NCI-H1436 treated with DMSO at 0.1 percent for 48 hours (cell line): ENCODE measurements at places on chromosomes 3 and 15.

DNA sequence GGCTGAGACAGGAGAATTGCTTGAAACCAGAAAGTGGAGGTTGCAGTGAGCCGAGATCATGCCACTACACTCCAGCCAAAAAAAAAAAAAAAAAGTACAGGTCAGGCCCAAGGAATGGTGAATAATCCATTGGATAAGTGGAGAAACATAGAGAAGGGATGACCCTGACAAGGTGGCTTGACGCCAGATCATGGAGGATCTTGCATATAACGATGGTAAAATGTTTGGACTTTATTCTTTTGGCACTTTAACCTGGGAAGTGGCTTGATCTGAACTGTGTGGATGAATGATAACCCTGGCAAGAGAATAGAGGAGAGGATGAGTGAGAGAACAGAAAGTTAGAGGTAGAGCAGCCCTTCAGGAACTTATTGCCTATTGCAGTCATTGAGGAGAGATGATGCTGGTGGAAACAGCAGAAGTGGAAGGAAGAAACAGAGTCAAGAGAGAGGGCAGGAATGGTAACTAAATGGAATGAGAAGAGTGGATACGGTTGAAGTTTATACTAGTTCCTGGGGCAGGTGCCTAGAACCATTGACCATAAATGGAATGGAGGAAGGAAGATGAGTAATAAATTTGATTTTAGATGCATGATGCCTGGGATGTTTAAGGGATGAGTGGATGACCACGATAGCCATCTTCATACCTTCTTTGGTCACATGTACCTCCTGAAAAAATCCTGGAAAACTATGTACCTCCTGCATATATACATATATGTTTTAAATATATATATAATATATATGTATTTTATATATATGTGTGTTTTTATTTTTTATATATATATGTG lies 57.8 kb downstream of the BLM start:
- DNase-seq = no peak

DNA sequence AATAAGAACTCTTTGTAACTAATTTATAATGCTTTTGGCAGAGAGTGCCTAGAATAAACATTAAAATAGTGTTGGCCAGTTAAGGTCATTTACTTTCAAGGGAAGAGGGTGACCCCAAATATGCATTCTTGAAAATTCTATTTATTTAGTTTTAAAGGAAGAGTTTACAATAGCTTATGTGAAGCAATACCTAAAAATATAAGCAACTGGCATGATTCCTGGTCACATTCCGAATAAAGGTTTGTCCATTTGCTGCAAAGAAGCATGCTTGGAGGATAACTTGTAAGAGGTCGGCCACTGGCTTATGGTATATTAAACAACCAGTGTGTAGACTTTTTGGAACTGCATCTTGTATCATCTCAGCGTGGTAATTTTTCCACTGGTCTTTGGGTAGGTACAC lies 10.2 kb downstream of the MITF start:
- no peak for DNase-seq

GRCh38 chr3:58532794-58533220 lies 4.2 kb downstream of the ACOX2 start:
- DNase-seq = no peak

- DNase-seq = no peak
Measured at GRCh38 chr3:64093825-64094712, 70.8 kb upstream of the PSMD6 start.

DNA sequence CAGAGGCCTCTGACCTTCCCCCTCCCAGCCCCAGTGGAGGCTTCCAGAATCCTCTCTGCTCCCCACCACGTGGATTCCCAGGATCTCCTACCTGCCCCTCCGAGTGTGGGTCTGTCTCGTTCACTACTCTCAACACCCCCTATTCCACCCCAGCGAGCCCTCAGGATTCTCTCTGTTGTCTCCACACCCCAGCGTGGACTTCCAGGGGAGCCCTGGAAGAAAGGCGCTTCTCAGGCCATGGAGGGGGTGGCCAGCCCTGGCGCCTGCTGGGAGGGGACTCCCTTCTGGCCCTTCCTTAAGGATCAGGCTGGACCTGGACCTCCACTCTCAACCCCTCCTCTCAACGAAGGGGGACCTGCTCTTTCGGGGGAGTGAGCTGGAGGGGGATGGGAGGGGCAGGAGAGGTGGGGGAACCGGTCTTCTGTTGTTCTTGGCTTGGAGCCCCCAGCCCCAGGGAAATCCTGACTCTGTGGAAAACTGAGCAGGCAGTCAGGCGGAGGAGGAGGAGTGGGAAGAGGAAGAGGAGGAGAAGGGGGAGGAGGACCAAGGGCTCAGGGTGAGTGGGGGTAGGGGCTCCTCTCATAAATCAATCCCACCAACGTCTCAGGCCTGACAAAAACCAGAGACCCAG lies 32.9 kb downstream of the EPHB3 start:
- no peak for DNase-seq

DNA sequence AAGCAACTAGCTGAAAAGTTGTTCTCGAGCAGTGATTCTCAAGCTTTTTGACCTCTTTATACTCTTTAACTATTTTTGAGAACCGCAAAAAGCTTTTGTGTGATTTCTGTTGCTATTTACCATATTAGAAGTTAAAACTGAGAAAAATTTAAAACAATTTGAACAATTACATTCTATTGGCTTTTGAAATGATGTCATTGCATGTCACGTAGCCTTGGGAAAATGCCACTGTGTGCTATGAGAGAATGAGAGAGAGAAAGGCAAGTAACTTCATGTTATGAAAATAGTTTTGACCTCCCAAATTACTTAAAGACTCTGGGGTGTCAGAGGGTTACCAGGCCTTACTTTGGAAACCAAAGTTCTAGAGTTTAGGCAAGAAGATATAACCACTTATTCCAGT lies 8.0 kb downstream of the USP13 start:
- no peak for DNase-seq

DNA sequence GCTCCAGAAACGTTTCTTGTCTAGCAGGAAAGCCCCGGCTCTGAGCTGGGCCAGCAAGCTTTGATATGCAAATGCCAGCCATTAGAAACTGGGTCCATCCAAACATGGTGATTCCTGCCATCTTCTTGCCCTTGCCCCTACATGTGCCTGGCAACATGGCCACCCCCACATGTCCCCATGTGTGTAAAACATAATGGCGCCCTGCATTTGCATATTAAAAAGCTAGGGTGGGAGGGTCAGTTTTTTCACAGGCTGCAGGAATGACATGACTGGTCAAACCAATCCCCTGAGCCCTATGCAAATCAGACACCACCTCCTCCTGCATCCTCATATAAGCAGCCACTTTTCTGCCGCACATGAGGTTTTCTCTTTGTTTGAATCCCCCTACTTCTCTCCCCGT lies 21.2 kb downstream of the GPR156 start:
- no peak for DNase-seq

DNA sequence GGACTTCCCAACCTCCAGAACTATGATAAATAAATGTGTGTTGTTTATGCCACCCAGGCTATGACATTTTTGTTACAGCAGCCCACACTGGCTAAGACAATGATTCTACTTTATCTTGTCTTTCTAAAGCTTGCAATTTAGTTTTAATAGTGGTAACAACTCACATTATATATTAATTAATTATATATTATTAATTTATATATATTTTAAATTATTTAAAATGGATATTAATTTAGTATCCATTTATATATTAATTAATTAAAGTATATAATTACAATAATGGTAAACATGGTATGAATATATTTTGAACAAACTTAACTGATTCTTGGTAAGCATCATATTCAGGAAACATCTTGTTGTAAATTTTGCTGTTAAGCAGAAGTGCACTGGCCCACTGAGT lies 863.9 kb downstream of the MCTP2 start:
- DNase-seq = no peak

DNA sequence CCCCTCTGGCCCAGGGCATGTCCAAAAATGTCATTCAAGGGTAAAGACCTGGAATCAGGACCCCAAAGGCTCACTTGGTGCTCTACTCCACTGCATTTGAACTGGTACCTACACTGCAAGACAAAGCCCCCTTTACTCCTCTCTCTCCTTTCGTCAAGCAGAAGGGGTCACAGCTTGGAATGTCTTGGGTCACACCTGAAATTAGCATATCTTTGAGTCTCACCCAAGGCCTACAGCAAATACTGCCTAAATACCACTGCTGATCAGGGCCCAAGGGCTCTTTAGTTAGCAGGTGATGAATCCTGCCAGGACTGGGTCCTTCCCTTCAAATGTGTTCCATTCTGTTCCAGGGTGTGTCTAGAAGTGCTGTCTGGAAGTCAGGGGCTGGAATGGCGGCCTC lies 320.6 kb downstream of the SV2B start:
- DNase-seq = no peak

DNA sequence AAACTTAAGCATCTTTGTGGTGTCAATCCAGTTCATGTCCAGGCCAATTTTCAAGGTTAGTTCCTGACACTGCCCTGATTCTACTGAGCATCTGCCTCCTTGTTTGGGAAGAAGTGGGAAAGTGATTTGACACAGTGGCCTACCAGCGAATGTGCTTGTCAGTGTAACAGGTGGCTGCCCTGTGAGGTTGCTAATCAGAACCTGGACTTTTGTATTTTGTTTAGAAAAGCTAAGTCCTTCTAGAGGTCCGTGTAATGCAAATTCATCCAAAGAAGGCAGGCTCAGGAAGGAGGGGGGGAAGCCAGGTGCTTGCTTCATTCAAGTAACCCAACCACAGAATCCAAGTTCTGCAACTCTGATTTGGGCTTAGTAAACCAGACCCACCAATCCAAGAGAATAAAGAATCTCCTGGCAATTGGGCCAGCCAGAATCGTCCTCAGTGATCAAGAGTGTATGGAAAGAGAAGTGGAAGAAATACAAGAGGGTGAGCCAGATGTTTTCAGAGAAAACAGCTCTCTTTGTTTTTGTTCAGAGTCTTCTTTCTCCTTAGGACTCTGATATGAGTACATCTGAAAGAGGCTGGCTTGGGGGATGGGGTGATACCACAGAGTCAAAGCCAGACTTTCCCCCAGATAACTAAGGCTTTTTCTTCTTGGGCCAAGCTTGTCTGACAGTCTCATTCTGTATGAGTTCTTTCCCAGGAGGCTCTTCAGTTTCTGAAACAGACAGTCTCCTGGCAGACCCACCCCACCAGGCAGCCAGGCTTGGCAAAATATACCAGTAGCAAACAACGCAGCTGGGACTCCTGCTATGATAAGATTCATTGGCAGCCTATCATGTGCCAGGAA lies 508.9 kb upstream of the TBL1XR1 start:
- DNase-seq = no peak

DNA sequence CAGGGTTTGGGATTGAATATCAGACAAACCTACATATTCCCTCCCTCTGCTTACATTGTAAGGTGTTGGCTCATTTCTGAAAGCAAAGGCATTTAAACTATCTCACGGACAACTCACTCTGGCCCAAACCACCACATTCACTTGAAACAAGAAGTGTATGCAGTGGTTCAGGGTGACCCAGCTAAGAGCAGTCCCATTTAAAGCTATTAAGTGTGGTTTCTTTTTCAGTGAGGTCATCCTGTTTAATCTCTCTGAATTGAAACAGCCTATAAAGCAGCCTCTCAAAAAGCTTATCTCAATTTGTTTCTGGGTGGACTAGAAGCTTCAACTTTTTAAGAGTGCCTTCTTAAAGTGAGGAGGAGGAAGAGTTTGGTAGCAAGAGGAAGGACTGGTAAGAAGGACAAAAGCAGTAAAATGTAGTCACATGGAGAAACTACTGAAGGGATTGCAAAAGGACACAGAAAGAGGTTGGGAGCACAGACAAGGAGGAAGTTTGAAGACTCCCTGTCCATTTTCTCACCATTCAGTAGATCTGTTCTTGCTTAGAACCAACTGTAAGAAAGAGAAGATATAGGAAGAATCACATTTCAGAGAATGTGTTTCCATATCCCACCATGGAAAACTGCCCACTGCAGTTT lies 151.6 kb downstream of the TMCO5A start:
- no peak for DNase-seq

- peak; percentile 44 for DNase-seq
Measured at GRCh38 chr3:63441262-63441661, 163.2 kb downstream of the SYNPR start.

DNA sequence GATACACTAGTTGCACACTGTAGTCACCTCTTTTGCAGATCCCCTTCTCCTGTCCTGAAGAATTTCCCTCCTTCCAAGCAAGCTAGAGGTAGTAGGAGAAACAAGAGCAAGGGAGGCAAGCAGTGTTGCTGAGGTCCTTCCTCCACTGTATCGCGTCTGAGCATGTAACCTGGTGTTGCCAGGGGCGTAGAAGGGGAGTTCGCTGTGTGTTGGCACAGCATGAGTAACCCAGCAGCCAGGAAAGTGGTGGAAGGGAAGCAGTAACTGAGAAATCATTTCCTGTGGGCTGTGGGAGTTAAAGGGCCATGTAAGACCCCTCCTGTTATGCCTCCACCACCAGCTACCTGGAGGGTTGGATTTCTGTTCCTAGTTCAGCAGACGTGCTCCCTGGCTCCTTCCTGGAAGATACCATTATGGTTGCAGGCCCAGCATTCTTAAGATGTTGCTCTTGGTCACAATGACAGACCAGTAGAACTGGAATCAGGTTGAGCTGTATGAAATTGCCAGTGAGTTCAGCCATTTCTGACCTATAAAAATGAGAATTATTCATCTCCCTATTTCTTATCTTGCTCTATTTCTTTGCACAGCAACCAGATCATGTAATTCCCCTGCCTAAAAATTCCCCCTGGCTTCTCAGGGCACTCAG lies 215.3 kb upstream of the TOPAZ1 start:
- DNase-seq = no peak

DNA sequence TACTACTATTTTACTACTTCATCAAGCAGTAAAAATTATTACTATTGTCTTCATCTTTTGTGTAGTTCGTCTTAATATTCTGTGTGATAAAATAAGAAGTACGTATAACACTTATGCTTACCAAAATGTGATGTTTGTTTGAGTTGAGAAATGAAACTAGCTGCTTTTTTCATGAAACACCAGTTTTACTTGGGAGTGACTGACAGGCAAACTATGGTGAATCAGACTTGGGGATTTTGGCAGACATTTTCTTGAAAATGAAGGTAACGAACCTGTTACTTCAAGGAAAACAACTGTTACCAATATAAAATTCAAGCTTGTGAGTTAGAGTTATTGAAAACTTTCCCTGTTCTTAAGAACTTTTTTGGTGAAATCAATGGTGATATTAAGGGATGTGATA lies 10.3 kb downstream of the U2SURP start:
- no peak for DNase-seq

DNA sequence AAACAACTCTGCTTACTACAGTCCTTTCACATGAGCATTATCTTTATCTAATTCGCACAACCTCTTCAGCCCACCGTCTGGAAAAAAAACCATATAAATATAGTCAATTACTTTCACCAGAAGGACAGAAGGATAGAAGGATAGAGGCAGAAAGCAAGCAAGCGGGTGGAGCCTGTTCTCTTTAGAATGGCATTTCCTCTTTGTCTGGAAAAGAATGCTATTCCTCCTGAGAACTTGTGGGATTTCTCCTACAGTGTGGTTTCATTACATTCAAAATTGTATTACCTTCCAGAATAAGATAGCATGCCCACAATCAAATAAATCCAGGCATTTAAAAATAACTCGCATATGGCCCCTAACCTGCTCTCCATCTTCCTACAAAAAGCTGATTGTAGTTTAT lies 23.1 kb downstream of the SLC30A4 start:
- no peak for DNase-seq

DNA sequence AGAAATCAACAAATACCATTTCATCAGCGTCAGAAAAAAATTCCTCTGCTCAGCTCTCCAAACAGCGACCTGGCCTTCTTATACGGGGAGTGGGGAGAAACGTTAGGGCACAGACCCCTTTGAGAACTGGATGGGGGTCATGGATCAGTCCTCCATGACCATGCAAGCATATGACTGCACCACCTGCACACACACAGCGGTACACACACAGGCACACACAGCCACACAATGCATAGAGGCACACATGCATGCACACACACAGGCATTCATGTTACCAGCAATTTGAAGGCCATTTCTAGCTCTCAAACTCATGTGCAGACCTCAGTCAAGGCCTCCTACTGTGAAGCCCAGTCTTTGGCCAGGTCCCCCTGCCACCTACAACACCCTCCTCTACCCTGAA lies 50.2 kb downstream of the SLC41A3 start:
- DNase-seq = no peak
